ENCODE measurements at places on chromosomes 7 and 10.

GRCh38 chr7:87231711-87232110 lies 12.2 kb upstream of the TMEM243 start:
- no peak for DNase-seq

GRCh38 chr7:120951826-120952225 lies 1.2 kb downstream of the ING3 start:
- DNase-seq: no peak

GRCh38 chr10:71746344-71747037 lies 26.8 kb downstream of the VSIR start:
- DNase-seq: no peak

GRCh38 chr10:13049774-13050420 lies 48.4 kb upstream of the CCDC3 start:
- DNase-seq: no peak

DNA sequence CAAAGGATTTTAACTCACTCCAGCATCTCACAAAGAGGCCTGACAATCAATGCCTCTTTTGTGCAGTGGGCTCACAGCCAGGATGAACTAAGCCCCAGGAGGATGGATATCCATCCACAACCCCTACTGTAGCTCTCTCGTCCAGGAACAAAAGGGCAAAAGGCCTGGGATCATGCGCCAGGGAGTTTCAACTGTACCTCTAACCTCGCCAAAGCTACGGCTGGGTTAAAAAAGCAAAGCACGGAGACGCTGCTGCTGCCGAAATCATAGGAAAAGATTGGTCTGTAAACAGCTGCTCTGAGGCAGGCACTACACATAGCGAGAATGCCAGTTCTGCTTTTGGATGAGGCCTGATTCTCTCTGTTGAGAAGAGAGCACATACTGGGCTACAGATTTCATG lies 32.1 kb downstream of the VSTM4 start:
- DNase-seq: peak; percentile 13

DNA sequence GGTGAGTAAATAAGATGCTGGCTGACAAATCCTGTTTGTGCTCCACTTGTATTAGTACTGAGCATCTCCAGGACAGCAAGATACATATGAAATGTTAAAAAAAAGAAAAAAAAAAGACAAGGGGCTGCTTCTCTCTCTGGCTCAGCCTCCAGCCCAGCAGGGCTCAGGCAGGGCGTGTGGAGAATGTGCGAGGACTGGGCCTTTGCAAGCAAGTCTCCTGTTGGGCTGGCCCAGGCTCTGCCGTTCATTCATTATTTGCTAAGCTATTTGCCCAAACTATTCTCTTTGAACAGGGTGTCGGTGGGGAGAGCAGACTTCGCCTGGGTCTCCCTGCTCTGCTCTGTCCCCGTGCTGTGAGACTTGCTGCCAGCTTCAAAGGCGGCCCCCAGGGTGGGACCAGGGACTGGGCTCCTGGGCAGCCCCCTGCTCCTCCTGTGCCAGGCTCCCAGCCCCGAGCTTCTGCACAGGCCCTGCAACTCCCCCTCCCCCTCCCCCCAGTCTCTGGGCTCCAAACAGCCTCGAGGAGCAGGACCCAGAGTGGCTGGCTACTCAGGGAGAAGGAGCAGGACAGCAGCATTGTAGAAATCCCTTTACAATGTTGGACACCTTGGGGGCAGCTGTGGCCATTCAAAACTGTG lies 25.6 kb upstream of the MGMT start:
- DNase-seq: no peak
